ENCODE measurements at places on chromosomes 6 and 20.

GRCh38 chr20:54228841-54229240 is 21.0 kb downstream of the PFDN4 start:
- no peak for DNase-seq

DNA sequence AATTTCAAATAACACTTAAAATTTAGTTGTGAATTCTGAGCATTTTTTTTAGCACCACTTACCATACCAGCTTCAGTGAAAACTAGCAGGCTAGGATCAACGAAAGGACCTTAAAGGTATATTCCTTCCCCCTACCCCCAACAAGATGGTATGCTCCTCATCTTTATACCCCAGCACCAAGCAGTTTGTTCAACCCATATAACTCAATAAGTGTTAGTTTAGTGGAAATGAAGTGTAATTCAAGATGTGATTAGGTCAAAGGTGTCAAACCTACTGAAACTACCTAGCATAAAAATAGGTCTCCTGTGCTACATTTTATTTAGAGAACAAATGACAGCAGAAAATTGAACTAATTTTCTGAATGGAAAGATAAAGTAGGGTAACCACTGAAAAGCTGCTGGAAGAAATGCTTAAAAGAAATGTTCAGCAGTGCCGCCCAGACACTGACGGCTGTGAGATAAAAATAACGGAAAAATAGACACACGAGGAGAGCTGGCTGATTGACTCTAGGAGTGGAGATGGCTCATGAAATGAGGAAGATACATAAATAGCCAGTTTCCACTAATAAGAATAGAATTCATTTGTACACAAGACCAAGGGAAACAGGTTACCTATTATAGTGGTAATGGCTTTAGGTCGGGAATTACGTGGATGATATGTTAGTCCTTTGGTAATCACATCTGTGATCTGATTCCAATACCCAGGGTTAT is 94.8 kb downstream of the IPCEF1 start:
- DNase-seq = no peak

GRCh38 chr6:137342607-137343190 is 123.5 kb upstream of the IFNGR1 start:
- DNase-seq = no peak

DNA sequence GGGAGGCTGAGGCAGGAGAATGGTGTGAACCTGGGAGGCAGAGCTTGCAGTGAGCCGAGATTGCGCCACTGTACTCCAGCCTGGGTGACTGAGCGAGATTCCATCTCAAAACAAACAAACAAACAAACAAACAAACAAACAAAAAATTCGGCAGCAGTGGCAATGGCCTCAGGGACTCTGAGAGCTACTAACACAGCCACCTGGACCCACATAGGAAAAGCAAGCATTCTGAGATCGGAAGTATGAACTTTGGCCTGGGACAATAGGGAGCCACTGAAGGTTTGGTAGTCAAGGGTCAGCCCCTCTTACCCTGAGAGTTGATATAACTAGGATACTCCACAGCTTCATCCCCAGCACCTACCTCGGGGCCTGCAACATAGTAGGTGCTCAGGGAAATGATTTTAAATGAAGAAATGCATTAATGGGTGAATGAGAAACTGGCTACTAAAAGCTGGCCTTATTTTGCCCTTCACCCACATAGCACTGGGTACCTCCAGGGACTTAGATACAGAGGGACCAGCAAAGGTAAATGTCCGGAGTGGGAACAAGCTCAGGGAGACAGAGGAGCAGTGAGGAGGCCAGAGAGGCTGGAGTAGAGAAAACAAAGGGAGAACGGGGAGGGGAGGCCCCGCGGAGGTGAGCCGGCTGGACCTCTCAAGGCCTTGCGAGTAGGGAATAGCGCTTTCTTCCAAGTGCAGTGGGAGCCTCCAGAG is 46.6 kb upstream of the PTGIS start:
- DNase-seq = no peak

- DNase-seq = no peak
These were observed 5.3 kb downstream of the PXDC1 start for GRCh38 chr6:3746119-3746691.

DNA sequence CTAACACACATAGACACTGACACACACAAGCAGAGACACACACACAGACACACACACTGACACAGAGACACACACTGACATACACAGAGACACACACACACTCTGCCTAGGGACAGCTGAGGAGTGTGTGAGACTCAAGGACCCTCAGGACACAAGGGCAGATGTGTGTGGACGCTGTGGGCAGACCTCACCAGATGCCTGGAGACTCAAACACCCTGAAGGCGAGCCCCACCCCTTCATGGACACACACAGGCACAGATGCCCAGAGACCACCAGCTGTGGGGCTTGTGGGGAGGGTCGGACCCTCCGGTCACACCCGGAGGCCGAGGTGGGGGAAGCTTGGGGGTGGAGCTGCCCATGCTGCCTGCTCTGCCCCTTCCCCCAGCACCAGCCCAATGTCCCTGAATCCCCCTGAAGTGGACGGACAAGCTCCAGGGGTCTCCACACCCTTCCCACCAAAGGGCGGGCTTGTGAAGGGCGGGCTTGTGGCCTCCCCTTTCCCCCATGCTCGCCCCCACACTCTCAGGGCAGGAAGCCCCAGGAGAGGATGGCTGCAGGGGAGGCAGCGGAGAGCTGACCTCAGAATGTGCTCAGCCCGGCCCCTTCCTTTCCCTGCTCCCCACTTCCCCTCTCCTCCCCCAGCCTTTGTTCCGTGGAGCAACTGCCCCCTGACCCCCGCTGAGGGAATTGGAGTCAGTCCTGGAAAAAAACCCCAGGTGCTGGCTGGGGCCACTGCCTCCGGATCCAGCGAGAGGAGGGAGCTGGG is 13.9 kb upstream of the ABHD16B start:
- peak; percentile 96 for DNase-seq

GRCh38 chr6:138037009-138037504 is 70.2 kb downstream of the PERP start:
- DNase-seq = no peak

- DNase-seq = no peak
These were observed 17.1 kb downstream of the TMEM30A start for GRCh38 chr6:75267461-75267860.

DNA sequence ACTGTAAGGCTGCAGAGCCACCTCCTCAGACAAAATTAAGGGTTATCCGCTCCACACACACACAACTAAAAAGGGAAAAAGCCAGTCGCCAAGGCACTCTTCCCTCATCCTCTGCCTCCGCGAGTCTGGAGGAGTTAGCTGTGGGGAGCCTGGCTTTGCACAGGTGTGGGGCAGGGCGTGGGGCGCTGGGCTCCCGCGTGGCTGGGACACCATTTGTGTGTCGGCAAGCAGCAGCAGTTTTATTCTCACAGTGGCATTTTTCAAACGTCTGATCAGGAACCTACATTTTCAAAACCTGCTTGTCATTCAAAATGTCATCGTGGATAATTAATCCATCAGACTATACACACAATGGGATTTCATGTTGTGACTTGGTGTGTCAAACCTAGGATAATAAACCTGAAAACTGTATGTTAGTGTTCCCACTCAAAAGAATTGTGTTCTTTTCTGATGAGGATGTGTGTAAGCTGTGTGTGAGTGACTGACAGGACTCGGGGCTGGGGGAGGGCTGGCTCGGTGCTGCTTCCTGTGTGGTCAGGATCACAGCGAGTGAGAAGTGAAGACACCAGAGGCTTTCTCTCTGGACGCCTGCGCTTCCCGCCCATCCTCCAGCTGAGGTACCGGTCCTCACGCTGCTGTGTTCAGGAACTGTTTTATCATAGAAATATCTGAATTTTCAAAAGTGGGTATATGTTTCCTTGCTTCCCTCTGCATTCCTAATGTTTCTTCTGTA is 83.1 kb downstream of the IRF4 start:
- DNase-seq = no peak

DNA sequence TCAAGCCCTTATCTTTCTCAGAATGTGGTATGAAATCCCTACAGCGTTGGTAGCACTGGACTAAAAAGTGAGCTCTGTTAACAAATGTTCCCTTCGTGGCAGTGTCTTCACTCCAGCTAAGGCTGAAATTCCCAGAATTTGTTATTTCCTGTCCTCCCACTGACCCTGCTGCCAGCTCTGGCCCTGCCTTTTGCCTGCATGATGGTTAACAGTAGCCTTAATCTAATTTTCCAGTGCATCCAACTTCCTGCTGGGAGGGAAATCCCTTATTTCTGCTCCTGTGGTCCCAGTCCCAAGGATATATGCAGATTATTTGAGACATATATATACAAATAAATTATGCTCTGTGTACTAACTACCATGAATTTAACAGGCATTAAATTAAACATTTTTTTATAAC is 157.2 kb upstream of the CARMIL1 start:
- no peak for DNase-seq

Measured in CMK (cell line).